Right renal pelvis (tissue), 4 donors: ENCODE measurements at places on chromosomes 13 and 19. TPM values are rescaled to one million over a fixed set of nuclear protein-coding genes. Genes with fewer than 3 reads are reported as not detected.

The HS6ST3 gene
- 3.2 TPM for polyA plus RNA-seq

- DNase-seq: no peak
Measured at GRCh38 chr19:5448374-5448773, 6.8 kb upstream of the ZNRF4 start.

GRCh38 chr13:98026457-98026857, 73.0 kb downstream of the IPO5 start:
- no peak for DNase-seq

DNA sequence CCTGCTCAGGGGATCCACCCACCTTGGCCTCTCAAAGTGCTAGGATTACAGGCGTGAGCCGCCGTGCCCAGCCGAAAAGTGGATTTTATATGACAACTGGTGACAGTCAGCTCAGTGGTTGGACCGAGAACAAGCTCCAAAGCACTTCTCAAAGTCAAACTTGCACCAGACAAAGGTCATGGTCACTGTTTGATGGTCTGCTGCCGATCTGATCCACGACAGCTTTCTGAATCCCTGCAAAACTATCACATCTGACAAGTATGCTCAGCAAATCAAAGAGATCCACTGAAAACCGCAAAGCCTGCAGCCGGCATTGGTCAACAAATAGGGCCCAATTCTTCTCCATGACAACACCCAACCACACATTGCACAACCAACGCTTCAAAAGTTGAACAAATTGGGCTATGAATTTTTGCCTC, 21.6 kb upstream of the NAA16 start:
- no peak for DNase-seq

The CDX2 gene
- not detected for polyA plus RNA-seq

- DNase-seq: no peak
Measured at GRCh38 chr13:87078947-87079795, 592.0 kb upstream of the SLITRK5 start.

GRCh38 chr19:7509625-7510024, 6.3 kb upstream of the ZNF358 start:
- no peak for DNase-seq

The RNF17 gene
- 0.27 TPM for polyA plus RNA-seq

GRCh38 chr13:45101327-45102018, 18.8 kb upstream of the GTF2F2 start:
- no peak for DNase-seq

- DNase-seq: no peak
Measured at GRCh38 chr13:50393628-50394027, 378.4 kb downstream of the KCNRG start.

- DNase-seq: no peak
Measured at GRCh38 chr19:29393915-29394460, 131.8 kb upstream of the VSTM2B start.

The HSH2D gene
- polyA plus RNA-seq: 0.54 TPM

DNA sequence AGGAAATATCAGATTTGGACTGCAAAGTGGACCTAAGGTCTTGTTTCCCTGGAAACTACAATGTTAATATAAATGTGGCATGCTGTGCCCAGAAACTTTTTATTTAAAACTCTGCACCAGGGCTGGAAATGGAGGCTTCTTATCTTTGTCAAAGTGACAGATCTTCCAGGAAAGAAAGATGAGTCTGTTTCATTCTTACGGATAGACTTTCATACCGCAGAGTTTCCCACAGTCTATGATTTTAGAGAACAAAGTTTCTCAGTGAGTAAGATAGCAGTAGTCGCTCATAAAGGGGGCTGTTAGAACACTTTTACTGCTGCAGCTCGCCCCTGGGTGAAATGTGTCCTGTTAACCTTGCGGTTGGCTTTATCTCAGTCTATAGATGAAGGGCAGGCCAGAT, 6.7 kb downstream of the CLEC11A start:
- no peak for DNase-seq

The SIGLEC5 gene
- not detected for polyA plus RNA-seq

GRCh38 chr19:18307271-18307681, 15.6 kb downstream of the LSM4 start:
- no peak for DNase-seq

- DNase-seq: peak; percentile 68
Measured at GRCh38 chr13:104571161-104571892, 1505.1 kb upstream of the SLC10A2 start.

- no peak for DNase-seq
Measured at GRCh38 chr19:18456974-18457373, 19.0 kb upstream of the ISYNA1 start.

DNA sequence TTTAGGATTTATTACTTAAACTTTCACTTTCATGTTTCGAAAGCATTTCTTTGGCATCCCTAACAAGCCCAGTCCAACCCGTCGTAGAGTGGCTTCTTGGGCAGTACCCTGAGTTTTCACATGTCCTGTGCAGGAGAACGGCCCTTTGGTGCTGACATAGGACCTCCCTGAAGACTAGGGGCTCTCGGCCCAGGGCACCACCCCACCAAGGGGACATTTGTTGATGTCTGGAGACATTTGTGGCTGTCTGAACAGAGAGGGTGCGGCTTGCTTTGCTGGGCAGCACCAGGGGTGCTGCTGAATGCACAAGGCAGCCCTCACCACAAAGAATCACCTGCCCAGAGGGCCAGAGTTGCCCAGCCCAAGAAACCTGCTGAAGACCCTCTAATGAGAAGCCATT, 30.6 kb downstream of the CUL4A start:
- no peak for DNase-seq

DNA sequence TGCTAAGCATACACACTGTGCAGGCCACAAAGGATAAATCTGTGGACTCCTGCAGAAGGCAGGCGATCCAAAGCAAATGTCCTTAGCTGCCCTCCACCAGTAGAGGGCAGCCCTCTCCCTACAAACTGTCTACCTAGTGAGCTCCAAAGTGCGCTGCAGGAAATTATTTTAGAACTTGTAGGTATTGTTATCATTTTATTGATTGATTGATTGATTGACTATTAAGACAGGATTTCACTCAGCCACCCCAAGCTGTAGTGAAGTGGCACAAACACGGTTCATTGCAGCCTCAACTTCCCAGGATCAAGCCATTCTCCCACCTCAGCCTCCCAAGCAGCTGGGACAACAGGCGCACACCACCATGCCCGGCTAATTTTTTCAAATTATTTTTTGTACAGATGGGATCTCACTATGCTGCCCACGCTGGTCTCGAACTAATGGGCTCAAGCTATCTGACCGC, 37.3 kb downstream of the RNF6 start:
- DNase-seq: peak; percentile 48

DNA sequence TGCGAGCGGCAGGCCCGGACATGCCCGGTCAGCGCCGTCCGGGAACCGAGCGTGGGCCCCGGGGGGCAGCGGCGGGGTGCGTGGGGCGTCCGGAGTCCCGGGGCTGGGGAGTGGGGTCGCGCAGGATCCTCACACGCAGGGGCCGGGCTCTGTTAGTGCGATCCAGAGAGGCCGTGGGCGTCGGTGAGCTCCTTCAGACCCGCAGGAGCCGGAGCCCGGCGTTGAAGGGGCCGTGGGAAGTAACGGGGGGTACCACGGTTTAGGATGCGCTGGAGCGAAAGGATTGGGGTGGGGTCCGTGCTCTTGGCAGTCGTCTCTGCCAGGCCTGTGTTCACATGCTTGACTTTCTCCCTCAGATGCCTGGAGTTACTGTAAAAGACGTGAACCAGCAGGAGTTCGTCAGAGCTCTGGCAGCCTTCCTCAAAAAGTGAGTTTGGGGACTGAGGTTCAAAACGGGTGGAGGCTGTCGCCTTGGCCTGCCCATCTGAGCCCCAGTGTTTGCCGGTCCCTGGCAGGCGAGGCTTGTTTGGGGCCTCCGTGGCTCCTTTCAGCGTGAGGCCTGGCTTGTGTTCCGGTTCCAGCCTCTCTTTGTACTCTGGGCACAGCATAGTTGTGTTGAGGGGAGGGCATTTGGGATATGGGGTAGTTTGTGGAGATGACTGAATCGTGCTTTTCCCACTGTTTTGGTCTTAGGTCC, 512 bp downstream of the RPS19 start:
- no peak for DNase-seq
